Liver (tissue), 10 donors: ENCODE measurements at places on chromosomes 7 and 10. TPM values are rescaled to one million over a fixed set of nuclear protein-coding genes. Genes with fewer than 3 reads are reported as not detected.

DNA sequence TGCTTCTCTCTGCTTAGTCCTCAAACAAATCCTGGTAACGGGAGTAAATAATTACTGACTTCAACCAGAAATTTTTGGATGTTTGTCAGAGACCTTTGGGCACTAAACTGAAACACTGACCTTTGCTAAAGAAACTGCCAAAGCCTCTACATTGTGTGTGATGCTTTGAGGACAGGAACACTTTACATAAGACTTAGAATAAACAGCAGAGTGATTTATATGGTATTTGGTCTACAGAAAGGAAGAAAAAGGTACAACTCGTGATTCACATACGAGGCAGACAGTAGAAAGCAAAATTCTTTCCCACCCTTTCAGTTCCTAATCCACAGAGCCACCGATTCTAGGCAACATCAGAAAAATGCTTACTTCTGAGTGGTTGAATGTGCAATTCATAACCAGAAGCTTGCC, 59.8 kb downstream of the SLC16A12 start:
- DNase-seq = no peak

DNA sequence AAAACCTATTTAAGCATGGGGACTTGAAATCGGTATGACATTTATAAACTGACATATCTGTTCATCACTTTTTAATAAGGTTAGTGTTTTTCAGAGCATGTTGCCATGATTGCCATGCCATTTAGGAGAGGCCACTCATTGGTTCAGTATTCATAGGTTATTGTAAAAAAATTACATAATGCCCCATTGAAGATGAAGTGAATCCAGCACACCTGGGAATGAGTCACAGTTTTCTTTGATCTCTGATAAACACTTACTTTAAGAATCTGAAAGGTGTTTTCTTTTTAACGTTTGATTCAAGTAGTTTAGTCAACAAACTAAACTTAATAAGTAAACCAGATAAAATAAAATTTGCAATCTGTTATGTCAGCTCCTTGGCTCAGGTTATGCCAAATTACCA, 278.3 kb downstream of the ARL4A start:
- no peak for DNase-seq

DNA sequence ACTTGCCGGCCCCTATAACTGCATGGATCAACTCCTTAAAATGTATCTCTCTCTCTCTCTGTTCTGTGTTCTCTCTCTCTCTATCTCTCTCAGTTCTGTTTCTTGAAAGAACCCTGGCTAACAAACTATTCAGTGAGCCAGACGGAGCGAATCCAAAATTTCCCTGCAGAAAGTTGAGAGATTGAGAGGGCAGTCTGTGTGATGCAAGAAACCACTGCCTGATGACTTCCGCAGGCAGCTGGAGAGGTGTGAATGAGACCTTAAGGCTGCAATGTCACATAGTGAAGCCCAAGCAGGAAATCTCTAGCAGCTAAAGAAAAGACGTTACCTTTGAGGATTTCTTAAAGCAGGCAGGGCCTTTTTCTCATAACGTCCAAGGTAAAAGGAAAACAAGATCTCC, 17.3 kb downstream of the FAM107B start:
- DNase-seq = no peak

DNA sequence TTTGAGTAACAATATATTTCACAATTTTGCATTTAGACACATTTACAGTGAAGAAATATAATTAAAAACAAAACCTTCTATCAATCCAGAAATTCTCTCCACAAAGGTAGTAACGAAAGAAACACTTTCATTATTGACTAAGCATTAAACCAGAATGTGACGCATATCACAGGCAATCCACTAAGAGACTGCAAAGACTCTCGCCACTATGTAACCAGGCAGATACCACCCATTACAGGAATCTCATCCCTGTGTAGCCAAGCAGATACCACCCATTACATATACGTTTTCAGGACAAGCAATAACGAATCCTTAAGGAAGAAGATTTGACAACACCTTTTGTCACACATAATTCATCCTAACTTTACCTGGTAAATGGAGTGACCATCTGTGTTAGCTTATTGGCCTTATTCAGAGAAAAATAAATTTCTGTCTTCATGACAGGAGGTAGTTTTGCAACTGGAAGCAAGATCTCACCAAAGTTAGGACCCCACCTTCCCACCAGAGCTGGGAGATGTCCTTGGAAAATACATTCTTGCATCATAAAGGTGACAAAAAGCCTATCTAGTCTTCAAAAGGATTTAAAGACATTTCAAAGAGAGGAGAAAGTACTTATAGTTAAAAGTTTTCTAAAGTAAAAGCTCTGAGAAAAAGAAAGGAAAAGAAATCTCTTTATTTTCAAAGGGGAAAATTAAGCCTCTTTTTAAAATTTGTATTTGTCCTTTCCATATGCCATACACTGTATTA, 30.8 kb downstream of the LRRC17 start:
- no peak for DNase-seq

DNA sequence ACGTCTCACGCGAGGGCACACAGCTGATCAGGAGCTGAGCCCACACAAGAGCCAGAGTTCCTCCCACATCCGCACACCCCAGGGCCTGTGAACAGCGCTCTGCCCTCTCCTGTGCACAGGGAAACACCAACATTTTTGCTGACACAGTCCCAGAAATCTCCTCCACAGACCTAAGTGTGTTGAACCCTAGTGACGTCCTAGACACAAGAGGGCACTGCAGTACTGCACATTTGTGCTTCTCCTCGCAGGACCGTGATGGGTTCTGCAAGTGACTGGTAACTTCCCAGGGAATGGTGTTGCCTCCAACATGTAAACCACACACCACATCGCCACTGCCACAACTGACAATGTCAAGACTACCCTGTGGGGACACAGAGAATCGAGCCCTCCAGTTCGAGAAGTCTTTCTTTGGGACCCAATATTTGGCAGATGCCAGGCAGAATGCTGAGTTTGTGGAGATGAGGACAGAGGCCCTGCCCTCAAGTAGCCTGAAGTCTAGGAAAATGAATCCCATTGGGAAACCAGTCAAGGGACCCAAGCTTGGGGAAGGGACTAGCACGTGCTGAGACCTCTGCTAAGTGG, 170.3 kb downstream of the PAXIP1 start:
- no peak for DNase-seq

GRCh38 chr10:96440361-96441292, 73.1 kb downstream of the TLL2 start:
- DNase-seq = no peak

The SSC4D gene
- 2.3 TPM for polyA plus RNA-seq

The OPN4 gene
- polyA plus RNA-seq = not detected

The PLEKHS1 gene
- not detected for polyA plus RNA-seq
